ENCODE measurements at places on chromosomes 7 and 10.

DNA sequence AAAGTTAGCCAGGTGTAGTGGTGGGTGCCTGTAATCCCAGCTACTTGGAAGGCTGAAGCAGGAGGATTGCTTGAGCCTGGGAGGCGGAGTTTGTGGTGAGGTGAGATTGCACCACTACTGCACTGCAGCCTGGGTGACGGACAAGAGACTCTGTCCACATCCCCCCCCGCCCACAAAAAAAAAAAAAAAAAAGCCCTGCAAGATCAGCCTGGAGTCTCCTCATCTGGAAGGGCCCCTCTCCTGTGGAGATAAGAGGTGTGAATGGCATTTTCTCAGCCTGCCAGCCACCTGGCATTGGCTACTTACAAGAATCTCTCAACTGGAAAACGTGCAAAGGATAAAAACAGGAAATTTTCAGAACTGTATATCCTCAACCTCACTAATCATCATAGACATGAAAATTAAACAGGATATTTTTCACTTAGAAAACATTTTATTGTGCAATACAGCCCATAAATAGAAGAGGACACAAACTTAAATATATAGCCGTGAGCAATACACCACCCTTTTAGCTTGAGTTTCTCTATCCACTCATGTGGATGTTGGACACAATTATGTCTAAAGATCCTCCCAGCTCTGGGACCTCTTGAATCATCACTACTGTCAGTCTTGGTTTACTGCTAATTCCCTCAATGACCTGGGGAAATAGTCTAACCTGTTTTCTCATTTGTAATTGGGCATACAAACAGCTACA, 11.3 kb upstream of the TSPAN15 start:
- DNase-seq: no peak

DNA sequence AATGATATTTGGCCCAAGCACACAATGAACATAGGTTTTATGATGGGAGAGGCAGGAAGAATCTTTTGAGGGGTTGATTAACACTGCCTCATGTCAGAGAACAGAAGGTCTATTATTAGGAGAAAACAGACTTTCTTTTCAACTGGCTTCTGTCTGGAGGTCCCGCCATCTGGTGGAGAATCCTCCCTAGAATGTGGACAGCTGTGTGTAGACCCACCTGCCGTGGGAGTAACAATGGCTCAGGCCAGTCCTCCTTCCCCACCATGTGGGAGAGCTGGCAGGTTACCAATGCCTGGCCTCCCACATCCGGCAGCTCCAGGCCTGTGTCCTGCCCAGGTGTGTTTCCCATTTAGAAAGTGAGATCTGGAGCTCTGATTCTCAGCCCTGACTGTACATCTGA, 70.4 kb upstream of the AOAH start:
- DNase-seq: no peak

- DNase-seq: no peak
Observed at GRCh38 chr7:39142750-39143149, 165.0 kb downstream of the POU6F2 start.

GRCh38 chr7:41809116-41809515, 106.2 kb upstream of the INHBA start:
- no peak for DNase-seq

GRCh38 chr7:22194658-22195273, 162.2 kb downstream of the RAPGEF5 start:
- DNase-seq: no peak

- no peak for DNase-seq
Observed at GRCh38 chr7:29359482-29360093, 165.0 kb downstream of the CHN2 start.

DNA sequence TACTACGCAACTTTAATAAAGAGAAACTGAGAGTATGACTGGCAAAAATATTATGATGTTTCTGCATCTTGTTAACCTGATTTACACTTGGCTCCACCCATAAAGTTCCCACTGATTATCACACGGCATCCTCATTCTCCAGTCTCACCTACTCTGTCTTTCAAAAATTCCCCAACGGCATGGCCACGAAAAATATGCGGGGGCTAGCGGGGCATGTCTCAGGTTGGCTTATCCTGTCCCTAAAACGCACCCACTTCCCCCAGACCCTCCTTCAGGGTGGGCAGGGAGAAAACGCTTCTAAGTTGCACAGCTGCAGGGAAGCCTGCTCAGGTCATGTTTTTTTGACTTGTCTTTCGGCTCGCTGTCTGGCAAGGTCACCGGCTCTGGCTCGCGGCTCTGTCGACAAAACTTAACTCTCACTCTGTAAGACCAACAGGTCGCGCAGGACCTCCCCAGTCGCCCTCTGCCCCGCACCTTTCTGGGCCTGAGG, 3.8 kb downstream of the CDK6 start:
- no peak for DNase-seq

DNA sequence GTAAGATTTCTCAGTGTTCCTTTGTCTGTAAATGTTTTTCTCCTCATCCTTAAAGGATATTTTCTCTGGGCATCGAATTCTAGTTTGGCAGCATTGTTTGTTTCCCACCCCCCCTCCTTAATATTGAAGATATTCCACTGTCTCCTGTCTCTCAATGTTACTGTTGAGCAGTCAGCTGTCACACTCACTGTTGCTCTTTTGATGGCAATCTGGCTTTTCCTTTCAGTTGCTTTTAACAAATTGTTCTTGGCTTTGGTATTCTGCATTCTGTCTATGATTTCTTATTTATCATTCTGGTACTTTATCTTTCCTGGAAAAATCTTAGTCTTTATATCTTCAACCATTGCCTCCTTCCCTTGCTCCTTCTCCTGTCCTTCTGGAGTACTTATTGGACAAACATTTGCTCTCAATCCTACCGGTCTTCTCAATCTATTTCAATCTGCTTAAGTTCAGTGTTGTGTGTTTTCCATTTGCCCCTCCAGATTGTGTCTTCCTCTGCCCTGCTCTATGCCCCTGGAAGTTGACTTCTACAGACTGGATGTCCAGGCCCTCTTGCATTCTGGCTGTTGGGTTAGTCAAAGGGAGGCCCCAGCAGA, 9.3 kb upstream of the GTPBP4 start:
- no peak for DNase-seq

GRCh38 chr10:74056050-74056818, 58.3 kb downstream of the VCL start:
- peak; percentile 38 for DNase-seq

DNA sequence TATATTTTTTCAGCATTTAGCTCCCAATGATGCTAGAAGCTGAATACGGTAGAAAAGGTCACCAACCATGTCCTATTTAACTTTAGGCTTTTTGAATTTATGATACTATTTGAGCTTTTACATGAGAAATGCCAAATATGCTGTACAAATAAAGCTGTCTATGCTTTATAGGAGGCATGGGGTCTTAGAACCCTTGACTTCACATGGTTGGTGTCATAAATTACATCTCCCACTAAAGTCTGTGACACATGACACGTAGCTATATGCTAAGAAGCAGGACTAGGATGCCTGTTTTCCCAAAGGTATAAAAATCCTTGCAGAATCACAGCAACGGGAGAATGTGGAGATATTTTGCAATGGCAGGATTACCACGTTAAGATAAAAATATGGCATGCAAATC, 960.4 kb downstream of the PCDH15 start:
- no peak for DNase-seq

DNA sequence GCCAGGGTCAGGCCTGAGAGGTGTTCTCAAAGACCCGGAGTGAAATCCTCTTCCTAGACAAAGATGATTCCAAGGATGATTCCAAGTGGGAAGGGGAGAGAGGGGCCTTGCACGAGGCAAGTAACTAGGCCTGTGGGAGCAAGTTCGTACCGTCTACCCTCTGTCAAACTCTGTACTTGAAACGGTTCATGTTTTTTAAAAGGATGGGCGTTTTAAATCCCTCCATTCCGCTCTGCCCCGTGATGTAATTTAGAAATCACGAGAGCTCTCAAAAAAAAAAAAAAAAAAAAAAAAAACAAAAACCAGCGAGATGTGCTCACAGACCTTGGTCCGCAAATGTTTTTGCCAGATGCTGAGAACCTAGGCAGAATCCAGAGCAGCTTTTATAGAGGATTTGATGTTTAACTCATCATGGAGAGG, 114.7 kb upstream of the CARD11 start:
- no peak for DNase-seq

GRCh38 chr7:151435971-151436370, 4.0 kb downstream of the CRYGN start:
- DNase-seq: no peak

GRCh38 chr10:49001870-49002672, 62.4 kb upstream of the LRRC18 start:
- DNase-seq: no peak

DNA sequence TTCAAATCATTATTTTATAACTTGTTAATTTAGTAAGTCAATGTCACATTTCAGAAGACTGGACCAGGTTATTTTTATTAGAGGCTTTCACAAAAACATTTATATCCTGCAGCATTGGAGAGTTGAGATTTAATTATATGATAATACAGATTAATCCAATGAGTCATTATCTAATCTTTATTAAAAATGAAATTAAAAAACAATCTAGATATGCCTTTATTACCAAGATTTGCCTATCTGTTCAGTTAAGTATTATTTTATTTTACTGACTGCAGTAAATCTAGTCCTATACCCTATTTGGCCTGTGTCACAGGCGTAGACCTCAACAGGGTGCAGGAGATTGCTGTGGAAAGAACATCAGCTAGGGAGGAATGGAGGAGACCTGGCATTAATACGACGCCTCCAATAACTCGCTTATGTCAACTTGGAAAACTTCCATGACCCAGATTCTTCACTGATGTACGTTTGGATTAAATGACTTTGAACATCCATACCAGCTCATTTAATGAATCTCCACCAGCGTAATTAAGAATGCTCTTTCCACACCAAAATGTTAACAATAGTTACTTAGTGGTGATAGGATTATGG, 18.2 kb downstream of the PAXIP1 start:
- no peak for DNase-seq

DNA sequence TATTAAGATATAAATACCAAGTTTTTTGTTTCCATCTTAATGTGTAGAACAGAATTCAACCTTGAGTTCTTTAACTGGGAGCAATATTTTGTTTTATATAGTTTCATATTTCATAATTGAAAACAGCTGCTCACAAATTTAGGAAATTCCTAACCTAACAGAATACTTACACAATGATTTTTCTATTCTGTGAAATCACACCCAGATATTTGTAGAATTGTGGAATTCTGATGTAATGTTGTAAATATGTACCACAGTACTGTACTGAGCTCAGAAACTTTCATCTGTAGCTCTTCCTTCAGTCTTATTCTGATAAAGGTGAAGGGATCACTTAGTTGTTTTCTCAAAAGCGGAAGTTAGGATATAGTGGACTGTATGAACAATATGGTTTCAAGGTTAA, 143.4 kb upstream of the GLI3 start:
- no peak for DNase-seq

DNA sequence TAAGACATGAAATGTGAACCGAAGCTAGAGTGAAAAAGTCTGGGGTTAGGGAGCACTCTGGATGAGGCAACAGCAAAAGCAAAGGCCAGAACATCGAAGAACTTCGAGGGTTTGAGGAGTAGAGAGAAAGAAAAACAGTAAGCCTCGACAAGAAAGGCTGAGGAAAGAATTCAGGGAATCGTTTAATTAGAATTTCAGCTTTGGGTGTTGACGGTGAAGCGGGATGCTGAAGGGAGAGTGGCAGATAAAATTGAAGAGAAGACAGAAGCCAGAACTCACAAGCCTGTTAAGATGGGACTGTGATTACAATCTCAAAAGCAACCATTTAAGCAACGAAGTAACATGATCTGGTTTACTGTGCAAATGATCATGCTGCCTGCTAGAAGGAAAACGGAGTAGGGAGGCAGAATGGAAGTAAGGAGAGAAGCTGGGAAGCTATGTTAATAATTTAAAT, 2.1 kb downstream of the TRDMT1 start:
- no peak for DNase-seq

GRCh38 chr10:117342641-117343040, 32.6 kb downstream of the PDZD8 start:
- peak; percentile 59 for DNase-seq

- DNase-seq: no peak
Observed at GRCh38 chr7:108244110-108244509, 113.9 kb upstream of the LAMB4 start.

- DNase-seq: no peak
Observed at GRCh38 chr7:83807774-83808173, 158.8 kb upstream of the SEMA3E start.

- no peak for DNase-seq
Observed at GRCh38 chr10:4566011-4566410, 260.0 kb upstream of the AKR1E2 start.

DNA sequence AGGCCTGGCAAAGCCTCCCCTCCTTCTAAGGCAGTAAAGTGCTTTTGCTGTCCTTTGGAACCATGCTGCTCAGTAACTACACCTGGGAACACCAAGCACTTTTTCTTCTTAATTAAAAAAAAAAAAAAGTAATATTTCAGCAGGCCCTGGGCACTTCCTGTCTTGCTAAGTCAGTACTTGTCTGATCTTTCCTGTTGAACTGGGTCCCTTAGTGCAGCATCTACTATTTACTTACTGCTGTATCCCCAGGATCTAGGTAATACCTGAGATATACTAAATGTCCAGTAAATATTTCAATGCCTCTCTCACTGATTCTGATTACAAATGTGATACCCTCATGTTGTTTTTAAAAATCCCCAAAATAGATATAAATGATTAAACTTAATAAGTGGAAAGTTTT, 77.4 kb downstream of the PPP1R3C start:
- DNase-seq: no peak

GRCh38 chr7:80207501-80207900, 72.9 kb downstream of the GNAI1 start:
- DNase-seq: no peak

DNA sequence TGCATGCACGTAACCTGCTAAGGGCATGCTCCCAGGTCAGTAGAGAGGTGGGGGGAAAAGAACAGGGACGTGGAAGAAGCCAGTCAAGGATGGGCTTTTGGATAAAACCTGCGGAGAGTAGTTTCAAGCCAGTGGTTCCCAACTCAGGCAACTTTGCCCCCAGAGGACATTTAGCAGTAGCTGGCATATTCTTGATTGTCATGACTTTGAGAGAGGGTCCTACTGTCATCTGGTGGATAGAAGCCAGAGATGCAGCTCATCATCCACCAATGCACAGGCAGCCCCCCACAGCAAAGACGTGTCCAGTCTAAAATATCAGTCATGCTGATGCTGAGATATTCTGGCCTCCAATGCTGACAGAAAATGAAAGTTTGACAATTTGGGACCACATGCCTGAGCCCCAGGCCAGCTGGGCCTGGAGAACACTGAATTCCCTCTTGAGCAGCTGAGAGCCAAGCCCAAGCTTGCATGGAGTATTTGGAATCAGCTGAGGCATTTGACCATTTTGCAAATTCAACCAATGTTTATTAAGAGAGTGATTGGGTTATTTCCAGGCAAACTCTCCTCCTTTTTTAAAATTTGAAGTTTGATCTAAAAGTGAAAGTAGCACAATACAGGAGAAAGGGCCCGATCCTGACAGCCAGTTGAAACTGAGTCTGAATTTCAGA, 110.0 kb upstream of the C7orf33 start:
- DNase-seq: no peak

DNA sequence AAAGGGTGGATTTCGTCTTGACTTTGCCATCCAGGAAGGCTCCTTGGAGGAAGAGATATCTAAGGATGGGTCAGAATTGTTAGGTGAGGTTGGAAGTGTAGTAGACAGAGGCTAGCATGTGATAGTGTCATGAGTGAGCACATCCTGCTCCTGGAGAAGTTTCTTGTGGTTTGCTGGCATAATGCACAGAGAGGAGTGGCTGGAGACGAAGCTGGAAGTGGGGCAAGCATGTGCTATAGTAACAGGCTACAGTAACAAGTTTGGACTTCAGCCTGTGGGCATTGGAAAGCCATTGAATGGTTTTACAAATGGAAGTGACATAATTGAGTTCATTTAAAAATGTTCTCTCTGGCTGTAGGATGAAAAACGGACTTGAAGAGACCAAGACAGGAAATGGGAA, 175.6 kb upstream of the VWC2 start:
- DNase-seq: no peak

- no peak for DNase-seq
Observed at GRCh38 chr10:98472196-98472595, 25.5 kb upstream of the HPS1 start.

All from AG04449 (cell line).